Amygdala (tissue), 56 donors: ENCODE measurements at places on chromosomes 3 and 15.

DNA sequence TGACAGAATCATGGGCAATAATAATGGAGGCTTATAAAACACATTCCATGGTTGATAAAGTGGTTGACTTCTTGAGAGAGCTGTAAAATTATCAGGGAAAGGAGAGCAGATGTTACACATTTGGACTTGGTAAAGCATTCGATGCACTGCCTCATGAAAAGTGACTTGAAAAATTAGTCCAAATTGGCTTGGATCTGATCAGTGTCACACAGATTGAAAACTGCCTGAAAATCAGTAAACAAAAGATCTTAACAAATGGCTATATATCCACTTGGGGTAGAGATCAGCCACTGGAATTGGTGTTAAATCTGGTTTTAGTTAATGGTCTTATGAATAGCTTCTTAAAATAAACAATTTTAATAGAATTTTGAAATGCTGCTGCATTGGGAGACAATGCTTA lies 20.3 kb downstream of the SHOX2 start:
- DNase-seq = no peak

GRCh38 chr3:193909387-193909786 lies 226.6 kb upstream of the HES1 start:
- no peak for DNase-seq

DNA sequence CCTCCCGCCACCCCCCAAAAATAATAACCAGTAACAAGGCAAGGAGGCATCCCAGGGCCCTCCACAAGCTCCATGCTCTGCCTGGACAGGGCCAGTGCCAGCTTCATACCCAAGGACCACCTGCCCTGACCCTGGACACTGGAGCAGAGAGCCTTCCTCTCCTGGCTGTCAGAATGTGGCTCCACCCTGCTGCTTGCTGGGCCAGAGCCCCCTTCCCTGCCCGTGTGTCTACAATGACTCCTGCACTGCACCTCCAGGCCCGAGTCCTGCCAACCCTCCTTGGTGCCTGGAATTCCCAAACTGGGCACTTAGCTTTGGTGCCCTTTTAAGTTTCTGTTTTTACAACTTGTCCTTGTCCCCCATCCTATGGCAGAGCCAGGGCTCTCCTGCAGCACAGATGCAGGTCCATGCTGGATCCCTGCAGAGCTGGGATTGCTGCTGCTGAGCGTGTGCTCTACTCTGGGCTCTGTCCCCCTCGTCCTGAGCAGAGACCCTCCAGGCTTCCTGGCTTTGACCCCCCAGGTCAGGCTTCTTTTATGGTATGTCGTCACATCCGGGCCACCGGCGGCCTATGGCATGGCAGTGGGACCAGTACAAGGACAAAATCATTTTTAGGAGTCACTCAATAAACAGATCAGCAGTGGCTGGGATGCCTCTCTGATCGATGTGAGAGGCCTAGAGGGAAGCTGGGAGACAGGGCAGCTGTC lies 11.4 kb upstream of the SNRPA1 start:
- no peak for DNase-seq

DNA sequence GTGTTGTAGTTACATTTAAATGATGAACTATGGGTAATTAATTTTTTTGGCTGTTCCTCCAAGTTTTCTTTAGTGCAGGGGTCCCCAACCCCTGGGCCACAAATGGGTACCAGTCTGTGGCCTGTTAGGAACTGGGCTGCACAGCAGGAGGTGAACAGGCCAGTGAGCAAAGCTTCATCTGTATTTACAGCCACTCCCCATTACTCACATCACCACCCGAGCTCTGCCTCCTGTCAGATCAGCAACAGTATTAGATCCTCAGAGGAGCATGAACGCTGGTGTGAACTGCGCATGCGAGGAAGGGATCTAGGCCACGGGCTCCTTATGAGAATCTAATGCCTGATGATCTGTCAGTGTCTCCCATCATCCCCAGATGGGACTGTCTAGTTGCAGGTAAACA lies 75.9 kb upstream of the RPL35A start:
- DNase-seq = no peak

- DNase-seq = no peak
Observed at GRCh38 chr15:39051626-39052322, 487.2 kb upstream of the RASGRP1 start.

DNA sequence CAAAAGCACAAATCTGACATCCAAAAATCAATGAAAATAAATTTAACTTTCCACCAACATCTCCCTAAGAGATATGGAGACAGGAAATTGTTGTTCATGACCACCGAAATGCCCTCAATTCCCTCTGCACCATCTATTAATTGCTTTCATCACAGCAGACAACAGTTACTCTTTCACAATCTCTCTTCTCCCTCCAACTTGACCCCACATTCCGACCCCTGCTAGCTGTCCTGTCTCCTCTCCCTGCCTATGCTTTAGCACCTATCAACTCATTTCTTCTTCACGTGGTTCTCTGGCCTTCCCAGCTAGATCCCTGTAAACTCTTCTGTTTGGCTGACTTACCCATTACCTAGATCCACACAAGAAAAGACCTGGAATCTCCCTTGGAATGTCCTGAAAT lies 173.9 kb upstream of the ADAMTS9 start:
- DNase-seq = no peak

- DNase-seq = no peak
Observed at GRCh38 chr3:23696842-23697241, 108.9 kb upstream of the UBE2E1 start.

- DNase-seq = no peak
Observed at GRCh38 chr3:72295962-72296450, 511.1 kb upstream of the PROK2 start.

- no peak for DNase-seq
Observed at GRCh38 chr3:133505813-133506212, 67.7 kb upstream of the CDV3 start.
